ENCODE measurements at places on chromosomes 5 and 9. TPM values are rescaled to one million over a fixed set of nuclear protein-coding genes. Genes with fewer than 3 reads are reported as not detected.

PDE6A gene
- total RNA-seq: 0.41 TPM

- DNase-seq: peak; percentile 89
These were observed 146.6 kb upstream of the TUT7 start for GRCh38 chr9:86500667-86501435.

DNA sequence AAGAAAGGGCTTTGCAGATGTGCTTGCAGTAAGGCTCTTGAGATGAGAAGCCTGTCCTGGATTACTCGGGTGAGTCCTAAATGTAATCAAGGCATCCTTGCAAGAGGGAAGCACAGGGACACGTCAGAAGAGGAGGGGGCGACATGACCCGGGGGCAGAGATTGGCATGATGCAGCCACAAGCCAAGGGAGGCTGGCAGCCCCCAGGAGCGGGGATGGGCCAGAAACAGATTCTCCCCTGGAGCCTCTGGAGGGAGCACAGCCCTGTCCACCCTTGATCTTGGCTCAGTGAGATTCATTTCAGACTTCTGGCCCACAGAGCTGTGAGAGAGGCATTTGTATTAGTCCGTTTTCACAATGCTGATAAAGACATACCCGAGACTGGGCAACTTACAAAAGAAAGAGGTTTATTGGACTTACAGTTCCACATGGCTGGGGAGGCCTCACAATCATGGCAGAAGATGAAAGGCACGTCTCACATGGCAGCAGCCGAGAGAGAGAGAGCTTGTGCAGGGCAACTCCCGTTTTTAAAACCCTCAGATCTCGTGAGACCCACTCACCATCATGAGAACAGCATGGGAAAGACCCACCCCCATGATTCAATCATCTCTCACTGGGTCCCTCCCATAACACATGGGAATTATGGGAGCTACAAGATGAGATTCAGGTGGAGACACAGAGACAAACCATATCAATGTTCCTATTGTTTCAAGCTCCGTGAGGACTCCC lies 76.1 kb downstream of the ADAMTS2 start:
- DNase-seq: no peak

DNA sequence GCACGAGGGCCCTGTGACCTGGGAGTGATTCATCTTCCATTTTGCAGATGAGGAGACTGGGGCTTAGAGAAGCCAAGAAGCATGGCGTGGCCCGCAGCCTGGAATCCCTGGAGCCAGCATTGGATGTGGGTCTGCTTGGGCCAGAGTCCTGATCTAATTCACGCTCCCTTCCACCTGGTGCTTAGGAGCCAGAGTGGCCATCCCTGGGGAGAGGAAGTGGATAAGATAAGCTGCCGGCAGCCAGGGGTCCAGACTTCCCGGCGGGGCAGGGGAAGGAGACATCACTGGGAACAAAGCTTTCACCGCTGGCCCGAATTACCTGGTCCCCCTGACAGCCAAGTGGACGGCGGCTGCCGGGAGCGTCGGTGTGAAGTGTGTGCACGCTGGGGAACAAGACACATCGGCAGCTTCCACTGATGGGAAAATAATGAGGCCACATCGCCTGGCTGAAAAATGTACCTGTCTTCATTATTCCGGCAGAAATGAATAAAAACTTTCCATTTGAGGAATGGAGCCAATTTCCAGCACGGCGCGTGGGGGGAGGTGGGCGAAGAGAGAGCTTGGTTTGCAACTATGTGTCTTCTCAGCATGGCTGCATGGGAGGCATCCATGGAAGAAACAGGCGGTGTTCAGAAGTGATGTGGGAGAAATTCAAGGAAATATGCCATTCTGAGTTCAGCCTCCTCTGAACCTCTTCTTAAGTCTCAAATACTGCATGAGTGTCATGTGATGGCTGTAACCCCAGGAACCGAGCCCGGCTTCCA lies 78.5 kb downstream of the OLFM1 start:
- DNase-seq: no peak

TENT4A gene
- total RNA-seq: 7.8 TPM

DNA sequence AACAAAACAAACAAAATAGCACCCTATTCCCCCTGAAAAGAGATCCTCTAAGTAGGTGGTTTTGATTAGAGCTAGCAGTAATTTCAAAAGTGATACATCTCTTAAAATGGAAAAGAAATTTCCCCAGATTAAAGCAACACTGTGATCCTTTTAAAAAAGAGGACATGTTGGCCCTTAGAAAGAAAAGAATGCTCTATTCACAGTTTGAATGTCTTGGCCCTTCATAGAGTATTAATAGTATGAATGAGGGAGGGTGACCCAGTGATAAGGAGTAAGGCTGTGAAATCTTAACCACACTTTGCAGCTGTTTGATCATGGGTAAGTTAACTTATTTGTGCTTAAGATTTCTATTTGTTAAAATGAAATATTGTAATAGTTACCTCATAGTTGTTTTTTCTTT lies 467.7 kb upstream of the MEF2C start:
- DNase-seq: no peak

- DNase-seq: no peak
These were observed 167.0 kb upstream of the PIK3R1 start for GRCh38 chr5:68048516-68048915.

- DNase-seq: no peak
These were observed 51.0 kb downstream of the GNAQ start for GRCh38 chr9:77980622-77981021.

DNA sequence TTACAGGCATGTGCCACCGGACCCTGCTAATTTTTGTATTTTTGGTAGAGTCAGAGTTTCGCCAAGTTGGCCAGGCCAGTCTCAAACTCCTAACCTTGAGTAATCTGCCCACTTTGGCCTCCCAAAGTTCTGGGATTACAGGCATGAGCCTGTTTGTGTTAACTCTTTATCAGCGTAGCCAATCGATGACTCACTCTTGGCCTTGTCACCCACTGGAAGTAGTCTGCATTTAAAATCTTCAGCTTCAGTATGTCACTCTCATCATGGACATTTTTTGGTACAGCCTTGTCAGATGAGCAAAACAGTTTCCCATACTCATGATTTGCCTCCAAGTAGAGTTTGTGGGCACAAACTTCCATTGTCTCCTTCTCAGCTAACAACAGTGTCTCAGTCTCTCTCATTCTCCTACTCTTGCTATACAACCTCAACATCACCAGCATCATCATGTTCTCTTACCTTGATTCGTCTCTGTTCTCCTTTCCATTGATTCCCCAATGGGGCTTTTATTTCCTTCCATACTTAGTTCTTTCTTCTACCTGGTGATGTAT lies 22.5 kb downstream of the MUSK start:
- peak; percentile 58 for DNase-seq

DNA sequence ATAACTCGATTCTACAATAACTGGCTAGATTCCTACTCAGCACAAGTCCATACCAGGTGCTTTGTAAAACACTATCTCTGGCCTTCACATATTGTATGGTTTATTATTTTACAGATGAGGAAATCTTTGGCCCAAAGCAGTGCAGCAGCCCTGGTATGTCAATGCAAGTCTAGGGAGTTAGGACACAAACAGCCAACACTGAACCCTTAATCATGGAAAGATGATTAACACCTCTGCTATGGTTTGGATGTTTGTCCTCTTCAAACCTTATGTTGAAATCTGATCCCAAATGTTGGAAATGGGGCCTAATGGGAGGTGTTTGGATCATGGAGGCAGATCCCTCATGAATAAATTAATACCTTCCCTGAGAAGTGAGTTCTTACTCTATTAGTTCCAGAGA lies 76.6 kb downstream of the MAPKAP1 start:
- no peak for DNase-seq

IFNA1 gene
- not detected for total RNA-seq

TOPORS gene
- total RNA-seq: 21.8 TPM

PCDHGA6 gene
- 1.9 TPM for total RNA-seq

DNA sequence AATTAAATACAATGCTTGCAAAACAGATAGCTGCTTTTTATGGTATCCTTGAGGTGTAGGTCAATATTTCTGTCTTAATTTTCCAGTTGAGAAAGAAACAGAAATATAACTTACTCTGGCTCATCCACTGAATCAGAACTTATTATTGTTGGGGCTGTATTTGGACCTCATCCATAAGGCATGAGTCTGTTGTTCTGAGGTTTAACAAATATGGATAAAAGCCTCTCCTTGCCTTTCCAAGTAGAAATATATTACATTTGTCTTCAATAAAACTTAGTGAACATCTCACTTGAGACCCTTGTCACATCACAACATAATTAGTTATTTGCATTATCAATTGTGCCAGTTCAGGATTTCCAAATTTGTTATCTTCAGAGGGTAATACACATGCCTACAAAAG lies 525.8 kb downstream of the AGTPBP1 start:
- no peak for DNase-seq

SH3TC2 gene
- 7.8 TPM for total RNA-seq

ERAP2 gene
- total RNA-seq: 97.0 TPM

NTRK2 gene
- not detected for total RNA-seq

DNA sequence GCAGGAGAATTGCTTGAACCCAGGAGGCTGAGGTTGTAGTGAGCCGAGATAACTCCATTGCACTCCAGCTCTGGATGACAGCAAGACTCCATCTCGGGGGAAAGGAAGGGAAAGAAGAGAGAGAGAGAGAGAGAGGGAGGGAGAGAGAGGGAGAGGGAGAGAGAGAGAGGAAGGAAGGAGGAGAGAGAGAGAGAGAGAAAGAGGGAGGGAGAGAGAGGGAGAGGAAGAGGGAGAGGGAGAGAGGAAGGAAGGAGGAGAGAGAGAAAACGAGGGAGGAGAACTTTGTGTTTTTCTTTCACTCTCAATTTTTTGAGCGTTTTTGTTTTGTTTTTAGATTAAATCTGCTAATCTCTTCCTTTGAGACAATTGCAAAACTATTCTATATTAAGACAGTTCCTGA lies 46.9 kb downstream of the SPEF2 start:
- DNase-seq: no peak

SYK gene
- total RNA-seq: not detected

GRCh38 chr5:16518606-16519005 lies 53.0 kb upstream of the ZNF622 start:
- DNase-seq: no peak

CRHBP gene
- total RNA-seq: not detected

DNA sequence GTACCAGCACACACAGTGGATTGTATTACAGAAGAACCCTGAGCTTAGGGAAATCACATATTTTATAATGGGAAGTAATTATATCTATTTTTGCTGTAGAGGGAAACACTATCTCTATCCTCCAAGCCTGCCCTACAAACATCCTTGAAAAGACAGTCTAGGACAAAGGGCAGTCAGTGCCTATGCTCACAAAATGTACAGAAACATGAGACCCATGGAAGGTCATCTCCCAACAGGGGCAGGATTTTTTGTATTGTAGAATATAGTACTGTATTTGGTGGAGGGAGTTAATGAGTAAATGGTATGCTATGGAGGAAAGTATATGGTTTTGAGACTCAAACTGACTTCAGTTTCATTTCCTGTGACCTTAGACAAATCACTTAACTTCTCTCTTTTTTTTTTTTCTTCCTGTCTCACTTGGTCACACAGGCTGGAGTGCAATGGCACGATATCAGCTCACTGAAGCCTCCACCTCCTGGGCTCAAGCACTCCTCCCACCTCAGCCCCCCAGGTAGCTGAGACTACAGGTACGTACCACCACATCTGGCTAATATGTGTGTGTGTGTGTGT lies 5.8 kb upstream of the RAB14 start:
- no peak for DNase-seq

GADD45G gene
- total RNA-seq: 10.2 TPM

DNA sequence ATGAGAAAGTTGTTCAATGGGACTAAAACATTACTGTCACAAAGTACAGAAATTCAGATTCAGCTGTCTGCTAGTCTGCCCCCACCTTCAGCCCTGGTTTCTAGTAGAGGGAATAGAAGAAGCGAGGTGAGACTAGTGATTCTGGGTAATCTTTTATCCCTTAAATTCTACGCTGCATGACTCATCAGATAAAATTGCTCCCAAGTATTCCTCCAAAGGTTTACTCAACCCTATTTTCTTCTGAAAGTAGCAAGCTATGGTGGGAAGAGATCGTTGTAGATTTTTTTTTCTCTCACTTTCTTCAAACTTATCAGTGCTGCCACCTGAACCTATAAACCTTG lies 318.9 kb upstream of the RIOK2 start:
- peak; percentile 28 for DNase-seq

DNA sequence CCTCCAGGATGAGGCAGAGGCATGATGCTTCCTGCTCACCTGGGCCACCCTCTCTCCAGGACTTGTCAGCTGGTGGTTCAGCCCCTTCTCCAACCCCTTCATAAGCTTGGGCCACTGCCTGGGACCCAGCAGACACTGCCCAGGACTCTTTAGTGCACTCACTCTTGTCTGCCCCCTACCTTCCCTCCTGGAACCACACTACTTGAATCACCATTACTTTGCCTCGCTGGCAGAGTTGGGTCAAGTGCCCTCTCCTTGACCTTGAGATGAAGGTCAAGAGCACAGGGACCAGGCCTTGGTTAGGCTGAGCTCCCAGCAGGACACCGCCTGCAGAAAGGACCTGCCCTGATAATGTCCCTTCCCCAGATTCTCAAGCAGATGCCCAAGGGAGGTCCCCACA lies 8.5 kb upstream of the ENDOG start:
- no peak for DNase-seq

- no peak for DNase-seq
These were observed 8.7 kb downstream of the LHX6 start for GRCh38 chr9:122219856-122220672.

INSYN2B gene
- 16.3 TPM for total RNA-seq

GRCh38 chr9:100477241-100477640 lies 4.3 kb downstream of the TMEFF1 start:
- no peak for DNase-seq

GRCh38 chr9:99678566-99678965 lies 143.1 kb upstream of the NR4A3 start:
- no peak for DNase-seq

GABRA1 gene
- not detected for total RNA-seq

NMUR2 gene
- total RNA-seq: not detected

FCN2 gene
- not detected for total RNA-seq

- DNase-seq: no peak
These were observed 23.0 kb downstream of the NEURL1B start for GRCh38 chr5:172664018-172664417.

CTSV gene
- total RNA-seq: 41.7 TPM

DNA sequence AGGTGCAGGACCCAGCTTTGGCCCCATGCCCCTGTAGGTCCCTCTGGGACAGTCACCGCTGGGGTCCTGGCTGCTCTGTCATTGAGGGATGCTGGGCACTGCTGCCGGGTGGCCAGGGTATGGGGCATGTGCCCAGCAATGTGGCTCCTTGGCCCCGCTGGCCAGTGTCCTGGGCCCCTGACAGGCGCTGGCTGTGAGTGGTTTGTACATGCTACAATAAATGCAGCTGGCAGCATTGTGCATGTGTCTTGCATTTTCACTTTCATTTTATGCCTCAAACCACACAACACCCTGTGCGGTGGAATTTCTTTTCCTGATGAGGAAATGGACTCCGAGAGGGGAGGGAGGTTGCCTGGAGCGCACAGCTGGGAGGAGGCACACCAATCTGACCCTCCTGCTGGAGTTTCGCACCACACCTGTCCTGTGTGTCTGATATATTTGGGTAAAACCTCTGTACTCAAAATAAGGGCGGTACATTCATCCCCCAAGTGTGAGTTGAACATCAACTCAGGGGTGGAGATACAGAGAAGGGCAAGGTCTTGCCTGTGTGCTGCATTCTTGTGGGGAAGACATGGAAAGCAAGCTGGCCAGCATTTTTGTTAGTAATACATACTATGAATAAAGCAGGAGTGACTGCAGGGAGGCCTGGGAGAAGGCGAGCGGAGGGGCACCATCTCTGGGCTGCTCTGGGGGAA lies 11.7 kb downstream of the TSPAN17 start:
- peak; percentile 49 for DNase-seq
